T-helper 17 cell (primary cell): ENCODE measurements at places on chromosomes 4 and X. TPM values are rescaled to one million over a fixed set of nuclear protein-coding genes. Genes with fewer than 3 reads are reported as not detected.
A peak's percentile ranks its signal among the peaks of the same experiment; 100 is the strongest.

DNA sequence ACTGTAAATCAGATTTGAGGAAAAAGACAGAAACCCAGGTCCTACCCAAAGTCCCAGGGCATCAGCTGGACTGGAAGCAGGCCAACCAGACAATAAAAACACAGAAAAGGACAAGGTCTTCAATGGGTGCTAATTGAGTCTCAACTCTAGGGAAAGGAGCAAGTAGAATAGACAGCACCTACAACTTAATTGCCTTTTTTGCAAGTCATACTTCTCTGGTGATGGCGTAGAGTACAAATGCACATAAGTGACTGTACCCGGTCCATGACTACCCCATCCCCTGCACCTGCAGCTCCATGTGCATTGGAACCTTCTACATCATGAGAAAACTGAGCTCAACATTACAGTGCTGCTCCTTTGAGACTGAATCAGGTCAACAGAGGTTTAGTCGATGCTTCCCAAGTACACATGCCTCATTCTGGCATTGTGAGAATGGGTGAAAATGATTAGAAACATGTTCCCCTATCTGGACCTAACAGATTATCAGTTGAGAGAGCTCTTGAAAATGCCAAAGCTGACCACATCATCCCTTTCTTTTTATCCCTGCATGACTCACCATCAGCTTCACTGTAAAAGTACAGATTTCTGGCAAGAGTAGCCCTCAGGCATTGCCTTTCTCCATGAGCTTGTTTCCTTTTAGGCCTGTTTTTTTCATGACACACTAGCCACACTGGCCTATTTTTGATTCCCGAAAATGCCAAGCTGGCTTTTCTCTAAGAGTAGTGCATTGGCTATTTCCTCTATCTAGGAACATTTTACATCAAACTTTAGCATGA lies 298.3 kb downstream of the HS3ST1 start:
- no peak overlapping the region for H3K27ac ChIP-seq
- no peaks in the 10 kb centered on the region for H3K36me3 ChIP-seq
- DNase-seq = no peak
- H3K4me3 ChIP-seq = no peak overlapping the region

- H3K27ac ChIP-seq = no peak overlapping the region
- H3K27me3 ChIP-seq = no peaks in the 10 kb centered on the region
- DNase-seq = no peak
- H3K4me3 ChIP-seq = no peak overlapping the region
- no peaks in the 10 kb centered on the region for H3K36me3 ChIP-seq
These were observed 287.9 kb downstream of the PPP1R2C start for GRCh38 chrX:42490111-42490510.

DNA sequence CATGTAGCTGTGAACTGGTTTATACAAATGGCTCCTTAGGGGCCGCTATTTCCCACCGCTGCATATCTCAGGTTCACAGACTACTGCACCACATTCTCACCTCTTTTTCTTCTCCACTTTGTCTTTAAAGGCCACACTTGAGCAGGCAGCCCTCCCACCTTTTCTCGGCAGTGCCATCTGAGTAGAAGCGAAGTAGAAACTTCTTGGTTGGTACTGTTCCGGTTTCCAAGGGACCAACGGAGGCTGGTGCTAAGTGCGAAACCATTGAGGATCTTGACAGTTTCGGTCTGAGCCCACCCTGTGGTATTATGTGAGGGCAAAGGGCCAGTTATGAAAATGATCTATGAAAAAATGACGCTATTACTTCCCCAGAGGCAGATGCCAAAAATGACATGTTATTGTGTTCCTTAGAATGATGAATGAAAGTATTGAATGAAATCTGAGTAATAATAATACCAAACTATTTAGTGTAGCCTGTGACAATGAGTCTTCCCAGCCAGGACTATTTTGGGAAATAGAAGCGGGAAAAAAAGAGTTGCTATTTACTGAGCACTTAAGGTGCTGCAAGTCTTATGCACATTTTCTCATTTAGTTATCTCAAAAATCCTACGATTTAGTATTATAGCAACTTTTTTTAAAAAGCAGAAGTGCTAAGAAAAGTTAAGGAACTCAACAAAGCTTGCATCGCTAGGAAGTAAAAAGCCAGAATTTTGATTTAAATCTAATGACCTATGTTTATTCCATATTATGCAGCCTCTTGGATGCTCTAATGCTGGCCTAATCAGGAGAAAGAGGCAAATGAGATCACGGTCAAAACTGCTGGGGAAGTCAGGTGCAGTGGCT lies 29.6 kb upstream of the CHRNA9 start:
- DNase-seq = no peak
- no peaks in the 10 kb centered on the region for H3K36me3 ChIP-seq
- H3K27ac ChIP-seq = peak overlapping the region; percentile 98
- peaks cover 70% of the 10 kb centered on the region for H3K4me1 ChIP-seq
- H3K4me3 ChIP-seq = peak overlapping the region; percentile 76
- H3K27me3 ChIP-seq = no peaks in the 10 kb centered on the region

- H3K4me1 ChIP-seq = no peaks in the 10 kb centered on the region
- no peaks in the 10 kb centered on the region for H3K36me3 ChIP-seq
- no peak overlapping the region for H3K27ac ChIP-seq
- H3K4me3 ChIP-seq = no peak overlapping the region
- no peak for DNase-seq
These were observed 21.8 kb upstream of the AGA start for GRCh38 chr4:177464026-177464425.

- H3K4me3 ChIP-seq = no peak overlapping the region
- DNase-seq = no peak
- peaks cover 3% of the 10 kb centered on the region for H3K36me3 ChIP-seq
- peak overlapping the region; percentile 53 for H3K27ac ChIP-seq
- H3K4me1 ChIP-seq = peaks cover 11% of the 10 kb centered on the region
- no peaks in the 10 kb centered on the region for H3K27me3 ChIP-seq
These were observed 31.9 kb downstream of the SETD7 start for GRCh38 chr4:139524062-139524631.

GRCh38 chr4:182822554-182822953 lies 94.6 kb downstream of the DCTD start:
- H3K4me1 ChIP-seq = peaks cover 9% of the 10 kb centered on the region
- no peak overlapping the region for H3K4me3 ChIP-seq
- H3K27me3 ChIP-seq = peaks cover 17% of the 10 kb centered on the region
- H3K36me3 ChIP-seq = no peaks in the 10 kb centered on the region

RRH gene
- not detected for total RNA-seq

GRCh38 chr4:81164126-81164525 lies 50.9 kb downstream of the PRKG2 start:
- no peaks in the 10 kb centered on the region for H3K36me3 ChIP-seq
- H3K4me1 ChIP-seq = no peaks in the 10 kb centered on the region
- no peak for DNase-seq
- H3K27ac ChIP-seq = no peak overlapping the region
- H3K27me3 ChIP-seq = peaks cover 5% of the 10 kb centered on the region

- no peaks in the 10 kb centered on the region for H3K36me3 ChIP-seq
- H3K4me3 ChIP-seq = no peak overlapping the region
- no peak for DNase-seq
- H3K27me3 ChIP-seq = no peaks in the 10 kb centered on the region
- H3K4me1 ChIP-seq = peaks cover 3% of the 10 kb centered on the region
These were observed 48.2 kb upstream of the HPSE start for GRCh38 chr4:83382850-83383249.

- no peak overlapping the region for H3K27ac ChIP-seq
- DNase-seq = no peak
- H3K36me3 ChIP-seq = no peaks in the 10 kb centered on the region
- peaks cover 27% of the 10 kb centered on the region for H3K27me3 ChIP-seq
These were observed 2185.9 kb upstream of the TENM3 start for GRCh38 chr4:180057299-180057721.

GRCh38 chrX:130575831-130576389 lies 174.1 kb downstream of the RBMX2 start:
- H3K27me3 ChIP-seq = peaks cover 16% of the 10 kb centered on the region
- H3K36me3 ChIP-seq = no peaks in the 10 kb centered on the region
- H3K27ac ChIP-seq = no peak overlapping the region
- DNase-seq = no peak
- H3K4me3 ChIP-seq = no peak overlapping the region
- H3K4me1 ChIP-seq = peaks cover 2% of the 10 kb centered on the region

- no peak for DNase-seq
- no peaks in the 10 kb centered on the region for H3K4me1 ChIP-seq
- no peaks in the 10 kb centered on the region for H3K36me3 ChIP-seq
- H3K27me3 ChIP-seq = no peaks in the 10 kb centered on the region
- H3K27ac ChIP-seq = no peak overlapping the region
These were observed 130.8 kb downstream of the ANAPC10 start for GRCh38 chr4:144967161-144967560.

TRPC5OS gene
- total RNA-seq = not detected
